ENCODE measurements at places on chromosomes 7 and 10. TPM values are rescaled to one million over a fixed set of nuclear protein-coding genes. Genes with fewer than 3 reads are reported as not detected.

- no peak for DNase-seq
Measured at GRCh38 chr10:124603376-124604213, 140.6 kb downstream of the FAM53B start.

DNA sequence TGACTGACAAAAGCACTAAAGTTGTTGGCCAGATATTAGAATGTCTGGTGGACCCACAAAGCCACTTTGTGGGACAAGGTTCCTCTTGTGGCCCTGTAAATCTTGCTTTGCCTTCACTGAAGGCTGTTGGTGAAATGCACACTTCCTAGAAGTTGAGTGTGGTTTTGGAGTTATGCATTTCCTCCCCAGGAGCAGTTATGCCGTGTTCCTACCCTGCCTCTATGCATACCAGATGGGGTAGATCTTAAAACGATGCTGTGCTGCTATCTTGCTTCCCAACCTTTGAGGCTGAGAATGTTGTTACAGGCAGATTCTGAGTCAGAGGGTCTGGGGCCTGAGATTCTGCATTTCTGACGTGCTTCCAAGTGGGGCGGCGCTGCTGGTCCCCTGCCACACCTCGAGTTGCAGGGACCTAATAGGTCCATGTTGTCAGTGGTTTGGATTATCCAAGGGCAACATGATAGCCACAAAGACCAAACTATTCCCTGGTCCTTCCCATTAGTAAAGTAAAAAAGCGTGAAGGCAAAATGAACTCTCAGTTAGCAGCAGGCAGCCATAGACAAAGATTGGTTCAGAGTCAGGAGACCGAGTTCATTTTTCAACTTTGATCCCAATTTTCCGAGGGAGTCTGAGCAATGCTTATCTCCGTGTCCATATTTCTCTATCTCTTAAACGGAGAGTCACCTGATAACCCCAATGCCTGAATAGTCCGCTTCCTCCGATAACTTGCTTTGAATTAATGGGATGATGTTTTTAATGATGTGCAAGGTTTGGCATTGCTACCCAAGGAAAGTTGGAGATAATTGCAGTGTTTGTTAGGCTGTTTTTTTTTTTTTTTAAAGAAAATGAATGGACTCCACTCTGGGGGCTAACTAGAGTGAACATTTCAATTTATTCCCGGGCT, 55.8 kb downstream of the CDHR3 start:
- DNase-seq, result no peak

The CDH23 gene
- total RNA-seq, result 11.6 TPM

DNA sequence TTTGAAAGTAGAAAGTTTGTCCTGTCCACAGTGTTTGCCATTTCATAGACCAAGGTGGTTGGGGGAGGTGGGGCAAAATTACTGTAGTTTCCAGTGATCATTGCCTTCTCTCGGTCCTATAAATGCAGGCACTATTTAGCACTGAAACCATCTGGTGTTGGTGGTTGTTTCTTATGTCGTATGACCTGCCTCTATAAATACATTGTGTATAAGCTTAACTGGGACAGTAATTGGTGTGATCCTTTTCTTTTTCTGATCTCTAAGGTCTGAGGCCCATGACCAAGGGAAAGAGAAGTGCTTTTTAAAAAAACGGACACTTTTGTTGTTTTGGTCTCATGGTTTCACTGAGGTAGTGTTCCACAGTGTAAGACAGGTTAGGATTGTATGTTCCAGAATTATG, 63.1 kb downstream of the AUTS2 start:
- DNase-seq, result no peak

The BUB3 gene
- total RNA-seq, result 100 TPM

GRCh38 chr7:82975811-82976468, 186.7 kb downstream of the PCLO start:
- DNase-seq, result no peak

The PHYHIPL gene
- total RNA-seq, result under 0.01 TPM

DNA sequence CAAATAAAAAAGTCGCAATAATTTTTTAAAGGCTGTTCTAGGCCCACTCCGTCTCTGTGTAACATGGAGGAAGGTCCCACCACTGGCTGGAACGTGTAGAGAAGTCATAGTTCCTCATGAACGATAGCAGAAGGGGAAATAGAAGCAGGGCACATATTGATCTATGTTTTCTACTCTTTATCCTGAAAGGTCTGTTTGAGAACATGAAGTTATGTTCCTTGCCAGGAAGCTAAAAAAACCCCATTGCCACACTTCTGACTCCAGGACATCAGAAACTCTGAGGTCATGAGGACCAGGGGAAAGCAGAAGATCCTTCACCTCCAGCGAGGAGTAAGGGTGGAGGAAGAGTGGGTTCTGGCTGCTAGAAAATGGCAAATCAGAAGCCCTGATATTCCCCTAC, 10.8 kb downstream of the ANKRD22 start:
- DNase-seq, result no peak

The CALML3 gene
- 13.5 TPM for total RNA-seq

Measured in breast epithelium (tissue), 4 donors.